A549 treated with DMSO at 1 μM for 4 hours (cell line): ENCODE measurements at places on chromosomes 4 and X. TPM values are rescaled to one million over a fixed set of nuclear protein-coding genes. Genes with fewer than 3 reads are reported as not detected.

DGKK gene
- total RNA-seq: not detected in 5 replicates

SSX2 gene
- not detected in 5 replicates for total RNA-seq

GSX2 gene
- not detected in 5 replicates for total RNA-seq

RNF128 gene
- 0.05 to 0.09 TPM (median 0.08 TPM) in 3 of 5 replicates, not detected in the others for total RNA-seq

NRK gene
- not detected in 5 replicates for total RNA-seq

TMEM175 gene
- total RNA-seq: 8.5 to 12.1 TPM (median 9.8 TPM) in 5 replicates

MAGEB17 gene
- total RNA-seq: not detected in 5 replicates

HCFC1 gene
- 40.4 to 49.7 TPM (median 44.7 TPM) in 5 replicates for total RNA-seq

SEC24D gene
- total RNA-seq: 14.4 to 18.7 TPM (median 17.3 TPM) in 5 replicates

MAP9 gene
- total RNA-seq: 4.7 to 8.3 TPM (median 6.7 TPM) in 5 replicates

ENAM gene
- 0.01 TPM in 1 of 5 replicates, not detected in the others for total RNA-seq

TLR8 gene
- total RNA-seq: not detected in 5 replicates

PPP1R3F gene
- 2.2 to 3.7 TPM (median 2.6 TPM) in 5 replicates for total RNA-seq

PTCHD1 gene
- total RNA-seq: not detected in 5 replicates

KANTR gene
- total RNA-seq: 1.1 to 1.8 TPM (median 1.6 TPM) in 5 replicates

NEUROG2 gene
- not detected in 5 replicates for total RNA-seq

RBM46 gene
- total RNA-seq: not detected in 5 replicates

CCNA2 gene
- total RNA-seq: 43.5 to 55.0 TPM (median 51.9 TPM) in 5 replicates

EGFL6 gene
- 0.06 TPM in 1 of 5 replicates, not detected in the others for total RNA-seq

PCSK1N gene
- total RNA-seq: 12.5 to 45.5 TPM (median 39.5 TPM) in 5 replicates

RTL9 gene
- total RNA-seq: 0.03 to 0.13 TPM (median 0.07 TPM) in 5 replicates

GCNA gene
- total RNA-seq: 1.1 to 1.8 TPM (median 1.2 TPM) in 5 replicates

CPZ gene
- 0.26 to 0.54 TPM (median 0.33 TPM) in 5 replicates for total RNA-seq

CENPE gene
- total RNA-seq: 5.6 to 10.9 TPM (median 10.6 TPM) in 5 replicates

MAGEH1 gene
- 6.8 to 8.2 TPM (median 7.2 TPM) in 5 replicates for total RNA-seq

CABS1 gene
- not detected in 5 replicates for total RNA-seq

SPANXN4 gene
- not detected in 5 replicates for total RNA-seq

PNMA5 gene
- total RNA-seq: not detected in 5 replicates

CDX4 gene
- total RNA-seq: not detected in 5 replicates

NBDY gene
- total RNA-seq: 52.1 to 65.6 TPM (median 53.4 TPM) in 5 replicates

ADH4 gene
- total RNA-seq: not detected in 5 replicates
